Psoas muscle (tissue), 8 donors: ENCODE measurements at places on chromosomes 4 and X.

DNA sequence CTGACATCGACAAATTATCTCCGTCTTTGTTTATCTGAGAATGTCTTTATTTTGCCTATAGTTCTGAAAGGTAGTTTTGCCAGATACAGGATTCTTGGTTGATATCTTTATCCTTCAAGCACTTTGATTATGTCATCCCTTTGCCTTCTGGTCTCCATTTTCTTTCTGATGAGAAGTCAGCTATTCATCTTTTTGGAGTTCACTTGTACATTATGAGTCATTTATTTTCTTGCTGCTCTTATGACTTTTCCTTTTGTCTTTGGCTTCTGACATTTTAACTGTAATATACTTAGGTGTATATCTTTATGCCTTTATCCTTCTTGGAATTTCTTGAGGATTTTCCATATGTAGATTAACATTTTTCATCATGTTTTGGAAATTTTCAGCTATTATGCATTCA, 51.4 kb downstream of the SHROOM4 start:
- no peak for DNase-seq

GRCh38 chr4:3497523-3498389, 34.5 kb downstream of the LRPAP1 start:
- DNase-seq = no peak

GRCh38 chrX:68694435-68695205, 47.2 kb downstream of the STARD8 start:
- no peak for DNase-seq

- no peak for DNase-seq
These were observed 28.2 kb upstream of the ANTXR2 start for GRCh38 chr4:80101071-80101791.

- no peak for DNase-seq
These were observed 19.1 kb downstream of the VSIG4 start for GRCh38 chrX:66020631-66021334.

- DNase-seq = no peak
These were observed 423.2 kb downstream of the RPA4 start for GRCh38 chrX:97306771-97307470.

- no peak for DNase-seq
These were observed 8.8 kb downstream of the JAKMIP1 start for GRCh38 chr4:6191448-6192130.

- no peak for DNase-seq
These were observed 32.4 kb upstream of the UGDH start for GRCh38 chr4:39559626-39560025.

GRCh38 chr4:86908251-86908657, 16.0 kb upstream of the C4orf36 start:
- no peak for DNase-seq

DNA sequence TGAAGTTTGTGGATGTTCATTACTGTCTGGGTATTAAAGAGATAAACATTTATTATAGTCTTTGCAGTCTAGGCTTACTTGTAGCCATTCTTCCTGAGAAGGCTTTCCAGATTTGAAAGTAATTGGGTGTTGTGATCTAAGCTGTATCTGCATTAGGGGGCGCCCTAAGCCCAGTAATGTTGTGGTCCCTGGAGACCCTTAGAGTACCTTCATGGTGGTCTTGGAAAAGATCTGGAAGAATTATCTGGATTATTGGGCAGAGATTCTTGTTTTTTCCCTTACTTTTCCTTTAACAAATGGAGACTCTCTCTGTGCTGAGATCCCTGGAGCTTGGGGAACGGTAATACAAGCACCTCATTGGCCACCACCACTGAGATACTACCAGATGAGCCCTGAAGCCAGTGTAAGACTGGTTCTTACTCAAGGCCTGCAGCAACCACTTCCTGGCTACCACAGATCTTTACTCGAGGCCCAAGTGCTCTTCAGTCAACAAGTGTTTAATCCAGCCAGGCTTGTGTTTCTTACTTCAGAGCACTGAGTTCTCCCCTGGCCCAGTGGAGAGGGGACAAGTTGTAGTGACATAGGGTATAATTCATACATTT, 63.1 kb downstream of the RTL3 start:
- no peak for DNase-seq

GRCh38 chr4:4424499-4425115, 37.7 kb downstream of the NSG1 start:
- no peak for DNase-seq

- DNase-seq = no peak
These were observed 130.0 kb upstream of the LNX1 start for GRCh38 chr4:53721263-53721662.

- DNase-seq = no peak
These were observed 623.8 kb upstream of the HTR2C start for GRCh38 chrX:113959912-113960626.

DNA sequence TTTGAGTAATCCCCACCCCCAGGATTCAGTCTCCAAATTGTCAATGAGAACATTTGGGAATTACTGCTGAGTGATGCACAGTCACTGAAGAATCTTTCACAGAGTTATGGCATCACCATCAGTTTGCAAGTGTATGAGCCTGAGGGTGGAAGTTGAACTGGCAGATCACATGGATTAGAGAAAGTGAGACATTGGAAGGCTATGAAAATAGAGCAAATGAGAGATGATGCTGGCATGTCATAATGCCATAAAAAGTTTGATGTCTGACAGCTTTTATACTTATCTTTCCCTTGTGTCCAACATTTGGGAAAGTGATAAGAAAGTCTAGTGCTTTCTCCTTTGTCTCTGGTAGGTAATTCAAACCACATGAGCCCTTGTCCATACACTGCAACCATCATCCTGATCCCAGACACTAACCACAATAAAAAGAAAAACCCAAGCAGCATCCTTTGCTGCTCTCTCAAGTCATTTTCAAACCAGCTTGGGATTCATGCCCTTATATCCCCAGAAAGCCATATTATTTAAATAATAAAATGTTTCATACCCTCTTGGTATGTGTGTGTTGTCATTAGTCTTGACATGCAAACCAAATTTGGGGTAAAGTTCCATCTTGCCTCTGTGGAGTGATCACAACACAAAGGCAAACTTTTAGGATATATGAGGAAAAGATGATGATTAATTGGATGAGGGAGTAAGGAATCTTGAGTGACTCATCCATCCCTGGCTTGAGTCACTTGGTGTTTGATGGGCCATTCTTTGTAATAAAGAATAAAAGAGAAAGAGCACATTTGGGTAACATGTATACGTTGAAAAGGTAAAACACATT, 438.9 kb downstream of the GRXCR1 start:
- no peak for DNase-seq
